ENCODE measurements at places on chromosomes 1 and 21. TPM values are rescaled to one million over a fixed set of nuclear protein-coding genes. Genes with fewer than 3 reads are reported as not detected.

The CHIA gene
- total RNA-seq = not detected

The IRF6 gene
- 2.5 TPM for total RNA-seq

The ELAPOR1 gene
- 6.3 TPM for total RNA-seq

The PPIAL4G gene
- total RNA-seq = 0.50 TPM

The FMO2 gene
- total RNA-seq = not detected

The KRTAP20-2 gene
- total RNA-seq = not detected

The CLCA1 gene
- not detected for total RNA-seq

The CRYAA gene
- total RNA-seq = not detected

The FCRL5 gene
- 0.23 TPM for total RNA-seq

The DMRTA2 gene
- total RNA-seq = not detected

The OR10K1 gene
- not detected for total RNA-seq

- no peak for DNase-seq
Measured at GRCh38 chr21:15397258-15397657, 332.5 kb upstream of the NRIP1 start.

DNA sequence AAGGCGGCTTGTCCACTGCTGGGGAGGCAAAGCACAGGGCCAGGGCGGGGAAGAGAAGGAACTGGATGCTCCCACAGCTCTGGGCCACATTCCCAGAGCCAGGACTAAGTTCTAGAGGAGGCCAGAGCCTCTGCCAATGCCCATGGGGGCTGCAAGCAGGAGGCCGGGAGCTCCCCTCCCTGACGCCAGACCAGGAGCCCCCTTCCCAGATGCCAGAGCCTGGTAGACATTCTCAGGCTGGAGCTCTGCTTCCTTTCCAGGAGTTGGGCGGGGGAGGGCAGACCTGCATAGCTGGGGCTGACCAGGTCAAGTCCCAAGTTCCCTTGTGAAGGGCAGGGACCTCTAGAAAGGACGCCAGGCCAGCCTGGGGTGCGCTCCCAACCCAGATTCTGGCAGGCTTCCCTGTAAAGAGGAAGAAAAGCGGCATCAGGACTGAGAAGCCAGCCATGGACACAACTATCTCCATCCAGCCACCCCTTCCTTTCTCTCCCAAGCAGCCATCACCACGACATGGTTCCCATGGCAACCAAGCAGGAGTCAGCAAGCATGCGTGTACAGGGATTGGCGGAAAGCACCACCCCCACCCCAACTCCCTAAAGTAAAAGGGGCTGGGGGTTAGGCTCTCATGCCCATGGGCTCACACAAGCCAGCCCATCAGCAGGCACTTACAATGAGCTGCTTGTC is 13.4 kb downstream of the KIF21B start:
- no peak for DNase-seq

- no peak for DNase-seq
Measured at GRCh38 chr1:22903113-22903512, 69.6 kb downstream of the LACTBL1 start.

GRCh38 chr1:3627515-3628253 is 2.9 kb downstream of the TPRG1L start:
- DNase-seq = no peak

- DNase-seq = no peak
Measured at GRCh38 chr1:177620636-177621190, 349.1 kb downstream of the SEC16B start.

DNA sequence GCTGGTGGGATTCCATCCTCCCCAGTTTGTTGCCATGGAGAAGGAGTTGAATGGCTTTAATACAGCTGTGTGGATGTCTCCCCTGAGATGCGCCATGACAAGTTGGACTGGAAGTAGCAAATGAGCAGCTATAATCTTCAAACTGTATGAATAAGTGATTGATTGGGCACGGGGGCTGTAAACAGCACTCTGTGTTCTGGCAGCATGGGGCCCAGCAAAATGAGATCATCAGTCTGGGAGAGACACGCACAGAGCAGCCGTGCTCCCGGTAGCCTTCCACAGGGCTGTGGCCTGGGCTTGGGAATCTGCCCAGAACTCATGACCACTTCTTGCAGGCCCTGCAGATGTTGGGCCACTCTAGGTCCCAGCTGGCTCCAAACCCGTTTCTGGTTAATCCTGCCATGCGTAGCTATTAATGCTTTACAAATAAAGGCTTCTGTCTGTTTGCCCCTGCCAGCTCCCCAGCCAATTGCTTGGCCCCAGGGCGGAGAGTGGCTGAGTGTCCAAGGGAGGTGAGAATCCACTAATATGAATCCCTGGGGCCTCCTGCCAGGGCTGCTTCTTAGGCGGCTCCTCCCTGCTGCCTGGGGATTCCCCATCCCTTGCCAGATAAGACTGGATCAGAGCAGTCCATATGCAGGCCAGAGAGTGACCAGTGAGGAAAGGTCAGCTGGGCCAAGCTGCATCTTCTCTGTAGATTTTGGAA is 642.9 kb downstream of the AJAP1 start:
- no peak for DNase-seq

DNA sequence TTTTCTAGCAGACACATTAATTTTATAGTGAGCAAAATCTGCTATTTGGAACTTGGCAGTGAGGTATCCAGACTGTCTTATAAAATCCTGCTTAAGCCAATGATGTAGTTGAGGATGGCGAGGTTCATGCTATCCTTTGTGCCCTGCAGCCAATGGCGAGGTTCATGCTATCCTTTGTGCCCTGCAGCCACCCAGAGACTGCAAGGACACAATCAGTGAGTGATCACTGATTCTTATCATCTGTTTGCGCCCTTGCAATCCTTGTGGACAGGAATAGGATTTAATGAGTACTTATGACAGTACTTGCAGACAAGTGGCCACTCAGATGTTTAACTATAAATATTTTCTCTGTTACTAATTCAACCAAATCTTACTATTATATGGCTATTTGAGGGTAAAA is 112.6 kb downstream of the EIF4G3 start:
- DNase-seq = no peak

- no peak for DNase-seq
Measured at GRCh38 chr21:42850866-42851391, 28.4 kb downstream of the WDR4 start.

- DNase-seq = no peak
Measured at GRCh38 chr1:202562444-202563060, 147.7 kb downstream of the SYT2 start.

- DNase-seq = no peak
Measured at GRCh38 chr1:233959971-233960370, 55.5 kb downstream of the SLC35F3 start.

DNA sequence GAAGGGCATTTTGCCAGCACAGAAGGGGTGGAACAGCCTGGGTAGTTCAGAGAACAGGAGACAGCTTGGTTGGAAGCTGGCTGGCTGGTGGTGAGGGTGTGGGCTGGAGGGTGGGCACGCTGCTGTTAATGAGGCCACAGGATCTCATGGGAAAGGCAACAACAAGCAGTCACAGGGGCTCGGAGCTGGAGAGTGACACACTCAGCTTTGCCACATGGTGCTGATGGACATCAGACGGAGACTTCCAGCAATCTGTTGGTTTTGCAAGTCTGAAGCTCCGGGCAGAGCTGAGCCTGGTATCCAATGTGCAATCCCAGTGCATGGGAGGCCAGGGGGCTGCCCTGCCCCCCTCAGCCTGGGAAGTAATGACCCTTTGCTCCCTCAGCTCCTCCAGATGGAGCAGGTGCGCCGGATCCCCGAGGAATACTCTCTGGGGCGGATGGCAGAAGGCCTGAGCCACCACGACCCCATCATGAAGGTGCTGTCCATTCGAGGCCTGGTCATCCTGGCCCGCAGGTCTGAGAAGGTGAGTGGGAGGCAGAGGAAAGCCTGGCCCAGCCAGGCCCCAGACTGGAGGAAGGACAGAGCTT is 15.6 kb upstream of the TTC4 start:
- no peak for DNase-seq
